ENCODE measurements at places on chromosomes 2 and 18.

DNA sequence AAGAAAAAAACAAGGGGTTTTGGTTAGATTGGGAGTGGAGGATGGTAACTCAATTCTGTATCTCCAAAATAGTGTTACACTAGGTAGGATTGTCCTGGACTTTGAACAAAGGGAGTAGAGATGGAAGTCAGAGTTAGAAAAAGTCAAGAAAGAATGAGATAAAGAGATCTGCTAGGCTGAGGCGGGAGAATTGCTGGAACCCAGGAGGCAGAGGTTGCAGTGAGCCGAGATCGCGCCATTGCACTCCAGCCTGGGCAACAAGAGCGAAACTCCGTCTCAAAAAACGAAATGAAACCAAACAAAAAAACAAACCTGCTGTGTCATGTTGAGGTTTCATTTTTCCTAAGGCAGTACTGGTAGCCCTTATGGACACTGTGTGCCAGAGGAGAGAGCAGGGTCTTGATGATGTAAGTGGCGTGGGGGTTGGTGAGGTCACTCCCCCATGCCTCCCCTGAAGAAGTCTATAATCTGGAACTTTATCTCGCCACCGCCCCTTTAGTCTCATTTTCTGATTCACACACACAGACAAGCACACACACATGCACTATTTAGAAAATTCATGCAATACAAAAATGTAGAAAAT, 10.5 kb downstream of the DRC1 start:
- no peak for DNase-seq

DNA sequence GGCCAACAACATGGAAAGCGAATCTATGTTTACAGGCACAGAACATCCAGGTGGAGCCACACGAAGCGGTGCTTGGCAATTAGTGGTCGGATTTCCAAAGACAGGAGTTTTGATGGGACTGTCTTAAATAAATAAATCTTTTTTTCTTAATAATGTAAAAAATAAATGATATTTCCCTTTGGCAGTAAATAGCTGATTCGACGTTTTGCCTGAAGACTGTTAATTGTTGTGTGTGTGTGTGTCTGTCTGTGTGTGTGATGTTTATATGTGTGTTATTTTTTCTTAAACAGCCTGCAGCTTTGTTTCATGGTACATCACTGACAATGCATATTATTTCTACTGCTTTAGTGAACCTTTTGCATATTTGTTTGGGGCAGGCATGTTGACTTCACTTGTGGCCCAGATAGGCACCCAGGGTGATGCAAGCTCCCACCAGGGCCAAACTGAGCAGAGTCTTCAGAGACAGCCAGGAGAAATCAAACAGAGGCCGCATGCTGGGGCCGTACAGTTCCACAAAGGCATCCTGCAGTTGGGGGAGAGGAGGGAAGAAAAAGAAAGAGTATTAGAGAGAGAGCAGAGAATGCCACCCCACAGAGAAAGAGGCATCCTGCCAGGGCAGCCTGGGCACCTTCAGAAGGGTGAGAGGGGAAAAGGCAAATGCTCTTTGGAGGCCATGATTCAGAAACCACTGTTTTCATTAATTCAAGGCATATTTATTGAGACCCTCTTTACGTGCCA, 191.2 kb downstream of the BCL2 start:
- DNase-seq, result no peak

GRCh38 chr18:4231260-4231659, 223.8 kb downstream of the DLGAP1 start:
- no peak for DNase-seq

- DNase-seq, result no peak
These were observed 161.6 kb upstream of the NCK2 start for GRCh38 chr2:105582952-105583660.

GRCh38 chr2:126699716-126700581, 44.0 kb downstream of the GYPC start:
- DNase-seq, result no peak

GRCh38 chr2:144374163-144374661, 145.7 kb downstream of the ZEB2 start:
- no peak for DNase-seq

GRCh38 chr2:152056418-152056817, 42.4 kb downstream of the CACNB4 start:
- DNase-seq, result no peak

- DNase-seq, result no peak
These were observed 86.6 kb downstream of the SS18 start for GRCh38 chr18:26003817-26004216.

- no peak for DNase-seq
These were observed 73.1 kb downstream of the AAK1 start for GRCh38 chr2:69570474-69570873.

DNA sequence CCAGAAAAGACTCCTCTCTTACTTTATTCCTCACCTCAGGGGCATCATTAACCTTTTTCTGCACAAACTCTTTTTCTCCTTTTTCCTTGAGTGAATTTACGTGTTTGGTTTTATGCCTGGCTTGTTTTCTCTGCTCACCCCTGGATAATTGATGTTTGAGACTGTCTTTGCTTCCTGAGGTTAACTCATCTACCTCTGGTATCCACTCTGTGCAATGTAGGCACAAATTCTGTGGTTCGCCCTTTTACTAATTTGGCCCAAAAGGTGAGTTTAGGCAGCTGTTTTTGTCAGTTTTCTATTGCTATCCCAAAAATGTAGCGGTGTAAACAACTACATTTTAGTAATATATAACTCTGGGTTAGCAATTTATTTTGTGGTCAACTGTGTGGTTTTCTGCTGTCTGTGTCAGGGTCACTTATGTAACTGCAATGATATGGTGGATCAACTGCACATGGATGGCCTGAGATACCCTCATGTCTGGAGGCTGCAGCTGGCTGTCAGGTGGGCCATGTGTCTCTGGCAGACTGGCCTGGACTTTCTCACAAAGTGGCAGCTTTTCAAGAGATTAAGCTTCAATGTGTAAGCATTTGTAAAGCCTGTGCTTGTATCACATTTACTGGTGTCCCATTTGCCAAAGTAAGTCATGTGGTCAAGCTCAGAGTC, 329.7 kb downstream of the FSIP2 start:
- DNase-seq, result no peak

- DNase-seq, result no peak
These were observed 13.7 kb downstream of the IL1R2 start for GRCh38 chr2:102005449-102005848.

- DNase-seq, result no peak
These were observed 48.5 kb upstream of the PELI1 start for GRCh38 chr2:64192664-64193105.

DNA sequence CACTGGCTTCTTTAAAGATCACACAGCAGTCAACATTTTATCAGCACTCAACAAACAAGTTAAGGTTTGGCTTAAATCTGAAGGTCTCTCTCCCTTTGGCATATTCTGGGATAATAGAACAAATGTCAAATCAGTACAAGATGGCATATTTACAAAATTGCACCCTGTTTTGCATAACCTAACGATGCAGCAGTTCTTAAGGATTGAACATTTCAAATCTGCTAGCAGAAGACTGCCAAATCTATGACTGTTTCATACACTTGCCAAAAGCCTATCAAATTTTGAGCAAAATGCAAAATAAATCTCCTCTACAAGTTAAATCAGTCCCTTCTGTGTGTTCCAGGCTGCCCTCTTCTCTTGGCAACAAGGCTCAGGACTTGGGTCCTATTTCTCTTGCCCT, 73.6 kb downstream of the DPP4 start:
- no peak for DNase-seq

GRCh38 chr2:197704434-197705120, 592 bp upstream of the MARS2 start:
- DNase-seq, result no peak

GRCh38 chr18:49645841-49646351, 84.0 kb downstream of the LIPG start:
- DNase-seq, result no peak

DNA sequence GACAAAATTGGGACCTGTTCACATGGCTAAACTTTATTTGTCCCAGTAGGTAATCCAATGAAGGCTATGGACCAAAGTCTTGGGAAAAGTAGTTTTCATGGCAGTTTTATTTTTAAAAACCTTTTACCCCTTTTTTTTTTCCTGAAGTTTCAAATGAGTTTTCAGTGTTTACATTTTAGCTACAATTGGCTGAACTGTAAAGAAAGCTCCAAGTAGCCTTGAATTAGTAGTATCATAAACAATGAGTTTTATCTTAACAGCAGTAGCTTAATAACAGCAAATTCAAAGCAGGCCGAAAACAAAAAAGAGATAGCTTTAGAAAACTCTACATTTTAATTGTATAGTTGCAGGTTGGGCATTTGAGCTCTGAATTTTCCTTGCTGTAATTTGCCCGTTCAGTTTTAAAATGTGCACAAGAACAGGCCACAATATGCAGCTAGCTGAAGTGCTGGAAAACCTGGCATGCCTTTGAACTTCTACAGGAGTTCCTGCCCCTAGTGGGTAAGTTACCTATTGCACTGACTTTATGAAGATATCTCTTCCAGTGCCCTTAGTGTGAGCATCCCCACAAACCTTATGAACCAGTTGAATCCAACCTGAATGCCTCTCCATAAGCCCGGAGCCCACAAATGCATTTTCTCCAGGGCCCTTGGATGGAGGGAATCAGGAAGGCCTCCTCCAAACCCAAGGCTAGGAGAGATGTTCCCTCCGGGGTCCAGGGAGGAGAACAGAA, 106.7 kb downstream of the XRCC5 start:
- DNase-seq, result no peak

GRCh38 chr2:179233626-179234430, 30.8 kb downstream of the SESTD1 start:
- no peak for DNase-seq

DNA sequence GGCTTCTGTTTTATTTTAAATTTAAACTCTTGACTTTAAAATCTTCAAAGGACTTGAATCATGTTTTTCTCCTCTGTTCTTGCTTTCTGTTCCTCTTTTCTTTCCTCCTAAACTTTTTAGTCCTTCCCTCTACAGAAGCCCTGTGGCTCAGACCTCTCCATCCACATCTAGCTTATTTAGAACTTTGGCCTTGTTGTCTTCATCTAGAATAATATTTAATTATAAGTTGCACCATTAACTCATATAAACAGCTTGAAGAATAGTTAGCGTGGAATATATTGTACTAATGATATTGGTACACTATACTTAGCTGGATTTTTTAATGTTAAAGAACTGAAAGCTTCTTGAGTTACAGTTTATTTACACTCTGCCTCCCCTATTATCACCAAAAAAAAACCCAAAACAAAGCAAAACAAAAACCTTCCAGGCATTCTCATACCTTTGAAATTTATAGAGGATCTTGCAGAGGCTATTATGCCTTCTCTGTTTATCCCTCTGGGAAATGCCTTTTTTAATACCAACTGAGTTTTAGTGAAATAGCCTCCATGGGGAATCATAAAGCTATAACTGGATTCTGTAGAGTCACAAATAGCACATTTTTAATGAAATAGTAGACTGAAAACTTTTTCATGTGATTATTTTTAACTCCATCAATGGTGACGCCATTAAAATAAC, 9.2 kb upstream of the CCDC141 start:
- no peak for DNase-seq

GRCh38 chr2:83055376-83056010, 1403.6 kb downstream of the SUCLG1 start:
- DNase-seq, result no peak

DNA sequence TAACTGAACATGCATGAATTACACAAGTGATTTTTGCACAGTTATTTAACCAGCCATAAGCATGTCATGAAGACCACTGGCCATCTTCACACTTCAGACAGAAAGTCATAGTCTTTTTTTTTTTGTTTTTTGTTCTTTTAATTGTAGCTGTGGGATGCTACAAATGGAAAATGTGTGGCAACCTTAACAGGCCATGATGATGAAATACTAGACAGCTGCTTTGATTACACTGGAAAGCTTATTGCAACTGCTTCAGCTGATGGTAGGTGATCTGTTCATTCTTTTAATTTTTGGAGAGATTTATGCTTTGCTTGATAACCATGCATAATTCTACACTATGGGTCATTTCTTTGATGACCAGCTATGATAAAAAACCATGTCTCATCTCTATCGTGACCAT, 35.6 kb downstream of the DAW1 start:
- DNase-seq, result no peak

- no peak for DNase-seq
These were observed 64.4 kb downstream of the AOX1 start for GRCh38 chr2:200650195-200650594.

DNA sequence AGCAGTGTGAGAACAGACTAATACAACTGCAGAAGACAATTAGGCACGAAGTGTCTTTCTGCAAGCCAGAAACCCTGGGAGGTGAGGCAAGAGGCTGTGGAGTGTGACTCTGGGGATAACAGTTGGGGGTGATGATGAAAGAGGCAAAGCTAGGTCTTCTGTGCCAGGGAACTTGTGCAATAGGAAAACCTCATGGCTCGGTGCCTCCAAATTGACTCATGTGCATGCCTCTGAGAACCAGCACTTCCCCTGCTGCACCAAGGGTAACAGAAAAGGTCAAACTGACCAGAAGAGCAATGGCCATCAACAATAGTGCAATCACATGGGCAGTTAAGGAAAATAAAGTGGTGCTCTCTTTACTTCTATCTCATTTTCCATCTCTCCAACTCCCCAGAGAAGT, 136.4 kb downstream of the SCG2 start:
- no peak for DNase-seq

DNA sequence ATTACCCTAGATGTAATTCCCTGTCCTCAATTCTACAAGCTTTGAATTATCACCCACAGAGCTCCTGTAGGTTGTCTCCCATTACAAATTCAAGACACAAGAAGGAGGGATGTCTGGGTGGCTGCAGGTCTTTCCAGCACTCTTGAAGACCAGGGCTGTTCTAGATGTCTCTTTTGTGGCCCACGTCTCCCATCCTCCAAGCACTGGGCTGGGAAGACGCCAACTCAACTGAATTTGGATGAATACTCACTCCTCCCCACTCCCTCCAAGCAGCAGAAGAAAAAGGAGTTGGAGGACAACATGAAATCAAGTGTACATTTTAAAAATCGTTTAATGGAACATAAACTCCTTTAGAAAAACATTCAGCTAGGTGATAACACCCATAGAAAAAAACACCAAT, 31.2 kb downstream of the SMAD7 start:
- DNase-seq, result no peak

DNA sequence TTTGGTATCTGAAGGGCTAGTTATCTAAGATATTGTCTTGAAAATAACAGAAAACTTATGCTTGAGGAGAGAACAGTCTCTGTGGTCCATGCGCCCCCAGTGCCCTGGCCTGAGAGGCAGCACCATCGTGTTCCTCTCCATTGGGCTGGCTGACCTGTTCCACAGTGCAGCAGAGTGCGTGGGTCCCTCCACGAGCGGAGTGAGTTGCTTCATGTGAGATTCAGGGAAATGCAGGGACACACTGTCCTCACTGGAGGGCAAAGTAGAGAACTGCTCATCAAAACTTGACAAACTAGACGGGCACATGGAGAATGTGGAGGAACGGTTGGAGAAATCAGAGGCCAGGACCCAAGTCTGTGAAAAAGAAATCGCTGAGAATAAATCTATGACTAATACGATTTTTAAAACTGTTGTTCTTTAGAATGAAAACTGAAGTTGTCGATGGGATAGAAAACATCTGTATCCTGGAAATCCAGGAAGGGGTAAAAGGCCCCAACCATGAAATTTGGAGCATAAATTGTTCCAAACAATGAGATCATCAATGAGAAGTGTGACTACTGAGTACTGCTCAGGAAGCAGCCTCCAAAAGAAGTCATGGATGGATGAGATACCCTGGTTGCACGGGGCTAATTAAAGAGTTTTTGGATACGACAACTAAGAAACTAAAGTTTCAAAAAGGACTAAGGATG, 58.1 kb downstream of the REV1 start:
- DNase-seq, result no peak

GRCh38 chr2:240387669-240388358, 47.6 kb upstream of the GPC1 start:
- no peak for DNase-seq

- DNase-seq, result no peak
These were observed 6.5 kb downstream of the CERS6 start for GRCh38 chr2:168462543-168463045.
